ENCODE measurements at places on chromosomes 11 and 22.

- DNase-seq: no peak
Measured at GRCh38 chr22:48222742-48223487, 1460.5 kb downstream of the TBC1D22A start.

DNA sequence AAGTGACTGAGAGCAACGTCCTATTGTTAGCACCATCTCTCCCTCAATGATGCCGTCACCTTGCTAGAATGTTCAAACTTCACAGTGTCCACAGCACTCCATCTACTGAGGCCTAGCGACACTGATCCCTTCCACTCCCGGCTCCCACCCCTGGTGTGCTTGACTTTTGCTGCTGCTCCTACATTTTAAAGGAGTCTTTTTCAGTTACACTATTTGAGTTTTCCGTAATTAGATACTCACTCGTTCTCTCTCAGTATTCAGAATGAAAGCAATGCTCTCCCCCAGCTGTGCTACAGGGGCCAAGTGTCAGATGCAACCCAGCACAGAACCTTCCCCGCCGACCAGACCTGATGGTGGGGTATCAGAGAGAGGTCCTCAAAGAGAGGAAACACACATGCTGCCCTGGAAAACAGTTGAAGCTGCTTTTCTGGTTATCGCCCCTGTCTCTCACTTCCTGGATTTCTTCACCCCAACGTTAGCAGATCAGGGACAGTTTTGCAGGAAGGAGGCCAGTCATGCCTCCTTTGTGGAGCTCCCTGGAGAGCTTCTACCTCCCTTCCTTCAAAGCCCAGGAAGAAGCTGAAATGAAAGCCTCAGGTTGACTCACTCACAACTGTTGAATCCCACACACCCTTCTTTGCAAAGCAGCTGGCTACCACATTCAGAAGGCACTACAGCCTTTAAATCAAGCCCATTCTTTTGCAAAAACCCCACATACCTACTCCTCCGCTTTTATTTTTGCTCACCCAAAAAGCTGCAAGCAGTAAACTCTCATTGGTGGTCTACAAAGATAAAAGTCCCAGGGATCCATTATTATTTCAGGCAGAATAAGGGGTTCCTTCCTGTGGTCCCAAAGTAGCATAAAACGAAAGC, 23.5 kb downstream of the LARGE1 start:
- no peak for DNase-seq

DNA sequence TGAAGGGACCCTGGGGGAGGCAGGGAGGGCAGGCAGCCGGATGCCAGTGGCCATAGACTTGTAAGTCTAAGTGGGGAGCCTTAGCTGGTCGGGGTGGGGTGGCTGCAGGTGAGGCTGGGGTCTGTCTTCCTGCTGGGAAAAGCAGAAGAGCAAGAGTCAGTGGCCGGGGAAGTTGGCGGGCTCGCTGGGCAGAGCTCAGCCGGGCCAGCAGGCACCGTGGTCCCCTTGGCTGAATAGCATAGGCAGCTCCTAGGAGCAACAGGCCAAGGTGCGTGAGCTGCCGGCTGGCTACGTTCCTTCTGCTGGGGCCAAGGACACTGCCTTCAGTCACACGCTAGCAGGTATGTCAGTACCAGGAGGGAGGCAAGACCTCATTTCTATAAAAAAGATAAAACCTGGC, 67.8 kb upstream of the A4GALT start:
- DNase-seq: no peak

GRCh38 chr11:134847083-134847715, 435.2 kb upstream of the B3GAT1 start:
- DNase-seq: no peak

DNA sequence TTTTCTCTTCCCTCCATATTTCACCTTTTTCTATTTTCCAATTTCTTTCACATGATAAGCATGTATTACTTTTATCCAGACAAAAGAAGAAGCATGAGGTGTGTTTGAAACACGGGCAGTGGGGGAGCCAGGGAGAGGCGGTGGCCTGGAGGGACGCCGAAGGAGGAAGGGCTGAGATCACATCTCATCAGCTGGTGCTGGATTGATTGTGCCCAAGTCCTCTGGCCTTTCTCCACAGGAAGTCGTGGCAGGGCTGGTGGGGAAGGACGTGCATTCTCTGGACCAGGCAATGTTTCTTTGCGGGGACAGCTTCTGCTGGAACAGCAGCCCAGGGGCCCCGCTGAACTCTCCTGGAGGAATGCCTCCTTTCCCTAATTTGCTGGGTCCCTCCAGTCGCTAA, 82.9 kb downstream of the MIAT start:
- DNase-seq: peak; percentile 43
